GM13977 (cell line): ENCODE measurements at places on chromosomes 7 and 10.

GRCh38 chr7:139999516-139999915, 63.2 kb downstream of the PARP12 start:
- no peak for DNase-seq

DNA sequence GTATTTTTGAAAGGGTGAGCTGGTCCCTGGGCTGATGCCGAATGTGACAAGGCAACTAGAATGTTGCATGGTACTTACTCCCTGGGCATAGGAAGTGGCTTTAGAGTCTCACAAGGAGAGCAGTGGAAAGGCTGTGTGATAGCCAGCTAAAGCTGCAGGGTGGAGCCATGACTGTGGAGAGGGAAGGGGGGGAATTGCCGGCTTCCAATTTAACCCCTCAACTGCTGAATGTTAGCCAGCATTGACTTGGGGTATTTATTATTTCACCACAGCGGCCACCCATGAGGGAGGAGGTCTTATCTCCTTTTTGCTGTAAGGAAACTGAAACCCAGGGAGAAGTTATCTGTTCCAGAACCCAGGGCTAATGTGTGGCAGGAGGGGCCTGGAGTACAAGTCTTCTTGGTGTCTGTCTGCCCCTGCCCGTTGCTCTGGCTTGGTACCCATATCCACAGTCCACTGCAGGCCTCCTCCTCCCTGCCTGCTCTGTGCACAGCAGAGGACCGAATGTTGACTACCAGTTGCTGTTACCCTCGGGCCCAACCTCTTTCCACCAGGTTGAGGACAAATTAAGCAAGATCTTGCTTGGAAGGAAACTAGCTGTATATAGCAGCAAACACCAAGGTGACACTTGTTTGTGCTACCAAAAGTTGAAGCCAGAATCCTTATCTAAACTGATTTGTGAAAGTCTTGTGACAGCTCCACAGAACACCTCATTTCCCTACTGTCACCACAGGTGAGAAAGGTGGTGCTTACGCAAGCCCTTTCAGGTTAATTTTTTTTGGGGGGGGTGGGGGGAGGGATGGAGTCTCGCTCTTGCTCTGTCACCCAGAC, 37.6 kb downstream of the WBP1L start:
- DNase-seq: no peak

DNA sequence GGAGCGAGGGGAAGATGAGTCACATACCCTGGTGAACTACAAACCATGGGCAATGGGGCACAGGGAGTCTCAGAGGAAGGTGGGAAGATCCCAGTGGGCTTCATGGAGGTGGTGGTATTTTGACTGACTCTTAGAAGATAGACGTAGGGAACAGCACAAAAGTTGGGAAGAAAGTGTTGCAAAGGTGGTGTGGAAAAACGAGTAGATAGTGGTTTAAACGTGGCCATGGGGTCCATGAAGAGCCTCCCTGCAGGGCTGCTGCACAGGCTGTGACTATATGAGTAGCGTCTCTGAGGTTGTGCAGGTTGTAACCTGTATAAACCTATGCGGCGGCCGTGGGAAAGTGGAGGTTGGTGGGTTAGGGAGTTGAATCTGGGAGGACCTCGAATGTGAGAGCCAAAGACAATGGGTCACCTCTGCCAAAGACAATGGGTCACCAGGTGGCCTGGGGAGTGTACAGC, 13.8 kb downstream of the LZTS2 start:
- DNase-seq: no peak

GRCh38 chr10:43524434-43525247, 49.8 kb downstream of the ZNF239 start:
- no peak for DNase-seq

DNA sequence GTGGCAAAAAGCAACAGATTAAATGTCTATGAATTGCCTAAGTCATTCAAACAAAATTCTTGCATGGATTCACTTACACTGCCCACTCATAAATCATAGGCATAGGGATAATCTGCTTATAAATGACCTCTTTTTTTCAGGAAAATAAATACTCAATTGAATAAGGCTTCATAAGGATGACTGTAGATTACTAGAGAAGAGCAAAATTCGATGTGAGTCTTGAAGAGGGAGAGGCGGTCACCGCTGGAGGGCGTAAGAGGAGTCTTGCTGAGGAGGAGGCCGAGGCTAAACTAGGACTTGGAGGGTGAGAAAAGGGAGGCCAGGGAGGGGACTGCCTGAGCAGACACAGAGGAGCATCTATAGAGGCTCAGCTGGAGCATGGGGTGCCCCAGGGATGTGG, 135.4 kb upstream of the RSU1 start:
- no peak for DNase-seq

DNA sequence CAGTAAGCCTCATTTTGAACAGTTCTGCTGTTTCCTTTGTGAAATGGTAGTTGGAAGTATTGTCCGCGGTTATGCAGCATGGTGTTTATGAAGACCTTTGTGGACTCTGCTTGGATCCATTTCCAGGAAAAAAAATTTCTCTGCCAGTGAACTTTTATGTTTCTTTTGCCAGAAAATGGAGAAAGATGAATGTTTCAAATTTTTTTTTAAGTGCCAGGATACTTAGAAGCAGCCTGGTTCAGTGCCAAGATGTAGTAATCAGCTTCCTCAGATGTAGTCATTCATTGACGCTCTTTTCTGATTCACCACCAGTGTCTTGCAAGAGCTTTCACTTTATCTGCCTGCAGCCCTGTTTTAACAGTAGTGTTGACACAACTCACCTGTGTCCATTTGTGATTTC, 258.2 kb downstream of the SDK1 start:
- DNase-seq: no peak

- no peak for DNase-seq
Observed at GRCh38 chr10:34116220-34116641, 698.9 kb downstream of the PARD3 start.

DNA sequence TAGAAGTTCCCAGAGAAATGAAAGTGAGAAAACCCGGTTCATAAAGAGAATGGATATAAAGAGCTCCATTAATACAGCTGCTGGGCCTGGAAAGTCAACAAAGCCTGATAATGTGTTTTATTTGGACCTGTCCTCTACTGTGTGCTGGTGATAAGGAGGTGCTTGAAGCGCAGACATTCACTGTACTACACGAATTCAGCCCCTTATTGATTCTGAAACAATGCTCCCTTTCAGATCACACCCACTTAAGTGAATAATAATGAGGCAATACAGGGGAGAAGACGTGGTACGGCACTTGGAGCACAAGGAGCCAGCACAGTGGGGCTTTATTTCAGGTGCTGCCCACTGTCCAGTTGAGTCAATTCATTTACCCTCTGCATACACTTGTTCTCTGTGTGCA, 260.8 kb downstream of the FGFR2 start:
- no peak for DNase-seq

DNA sequence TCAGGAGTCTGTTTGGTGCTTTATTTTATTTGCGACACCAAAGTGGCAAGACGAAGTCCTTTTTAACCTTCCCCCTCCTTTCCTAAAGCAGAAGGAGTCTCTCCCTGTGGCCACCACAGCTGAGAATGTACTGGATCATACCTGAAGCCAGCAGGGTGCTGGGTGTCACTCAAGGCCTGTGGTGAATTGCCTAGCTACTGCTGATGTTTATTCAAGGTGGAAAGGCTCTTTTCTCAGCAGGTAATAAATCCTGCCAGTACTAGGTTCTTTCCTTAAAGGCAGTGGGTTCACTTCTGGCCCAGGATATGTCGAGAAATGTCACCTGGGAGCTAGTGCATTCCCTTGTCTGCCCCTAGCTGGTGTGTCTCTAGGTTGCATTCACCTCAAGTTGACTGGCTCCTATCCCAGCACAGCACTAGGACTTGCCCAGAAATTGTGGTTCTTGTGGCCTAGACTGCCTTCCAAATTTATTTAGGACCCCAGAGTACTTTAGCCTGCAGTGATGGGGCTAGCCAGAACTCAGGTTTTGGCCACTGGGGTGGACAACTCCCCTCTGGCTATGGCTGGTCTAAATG, 60.8 kb upstream of the FAM3C start:
- no peak for DNase-seq

DNA sequence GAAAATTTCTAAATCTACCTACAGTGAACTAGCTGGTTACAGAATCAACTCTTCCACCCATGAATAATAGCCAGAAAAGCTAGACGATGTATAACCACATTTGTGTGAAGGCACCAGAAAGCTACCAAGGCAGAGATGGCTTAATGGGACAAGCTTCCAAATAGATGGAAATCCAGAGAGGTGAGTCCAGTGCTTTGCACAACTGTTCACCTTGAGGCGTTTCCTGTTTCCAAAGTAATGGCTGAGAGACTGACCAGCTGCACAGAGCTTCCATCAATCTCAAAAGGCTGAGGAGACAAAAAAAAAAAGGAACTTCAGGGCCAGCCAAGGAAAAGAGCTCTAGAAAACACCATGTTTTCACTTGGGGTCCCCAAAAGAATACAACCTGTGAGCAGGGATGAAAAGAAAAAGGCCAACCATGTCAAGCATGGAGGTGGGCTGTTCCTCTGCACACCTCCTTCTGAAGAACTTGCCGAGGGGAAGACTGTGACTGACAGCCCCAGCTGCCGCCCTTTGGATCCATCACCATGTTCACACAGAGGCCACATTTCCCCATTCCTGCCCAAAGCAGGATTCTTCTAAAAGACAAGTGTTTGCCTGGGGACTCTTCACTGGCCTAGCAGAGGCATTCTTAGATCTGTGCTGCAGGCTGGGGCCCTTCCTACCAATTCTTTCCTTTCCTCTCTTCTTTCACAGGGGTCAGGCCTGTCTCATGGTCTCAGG, 72.9 kb downstream of the ARHGAP21 start:
- DNase-seq: no peak

DNA sequence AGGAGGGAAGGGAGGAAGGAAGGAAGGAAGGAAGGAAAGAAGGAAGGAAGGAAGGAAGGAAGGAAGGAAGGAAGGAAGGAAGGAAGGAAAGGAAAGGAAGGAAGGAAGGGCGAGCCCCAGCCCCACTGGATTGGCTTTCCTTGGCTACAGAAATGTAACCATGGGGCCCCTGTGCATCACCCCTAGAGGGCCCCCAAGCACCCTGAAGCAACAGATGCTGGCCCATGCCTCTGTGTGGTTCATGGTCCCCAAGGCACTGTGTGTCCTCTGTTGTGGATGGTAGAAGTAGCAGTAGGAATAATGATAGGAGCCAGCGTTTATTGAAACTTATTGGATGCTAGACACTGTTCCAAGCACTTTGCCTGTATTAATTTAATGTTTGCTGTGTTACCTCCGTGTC, 116.6 kb upstream of the MACROH2A2 start:
- peak; percentile 67 for DNase-seq

DNA sequence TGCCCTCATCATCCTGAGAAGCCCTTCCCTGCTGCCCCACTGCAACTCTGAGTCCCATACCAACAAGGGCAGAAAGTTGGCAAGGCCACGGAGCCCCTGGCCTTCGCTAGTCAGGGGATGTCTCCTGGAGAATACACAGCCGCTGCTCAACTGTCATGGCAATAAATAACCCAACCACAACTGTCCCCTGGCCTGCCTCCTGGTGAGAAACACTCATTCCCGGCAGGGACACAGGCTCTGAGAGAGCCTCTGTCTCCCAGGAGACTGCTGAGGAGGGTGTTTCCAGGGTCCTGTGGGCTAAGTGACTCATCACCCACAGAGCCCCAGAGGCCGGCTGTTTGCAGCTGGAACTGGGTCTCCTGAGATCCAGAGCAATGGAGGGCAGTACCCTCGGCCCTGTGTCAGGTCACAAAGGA, 354.1 kb downstream of the TNS3 start:
- DNase-seq: peak; percentile 44

- no peak for DNase-seq
Observed at GRCh38 chr7:13948019-13948801, 41.3 kb downstream of the ETV1 start.

GRCh38 chr7:40202851-40203250, 68.0 kb downstream of the SUGCT start:
- DNase-seq: no peak

DNA sequence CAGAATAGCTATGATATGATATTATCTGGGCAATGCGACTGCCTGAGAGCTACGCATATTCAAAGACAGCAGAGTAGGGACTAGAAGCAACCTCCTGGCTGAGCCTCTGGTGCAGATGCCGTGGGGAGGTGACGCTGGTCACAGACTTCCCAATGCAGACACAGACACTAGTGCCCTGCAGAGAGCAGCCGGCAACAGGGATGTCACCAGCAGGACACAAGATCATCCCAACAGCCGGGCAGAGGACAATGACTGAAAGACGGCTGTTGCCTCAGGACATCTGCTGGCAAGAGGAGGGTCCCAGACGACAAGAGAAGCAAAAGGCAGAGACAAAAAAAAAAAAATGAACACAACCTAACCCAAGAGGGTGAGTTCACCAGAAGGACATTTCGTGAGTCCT, 104.6 kb downstream of the CALN1 start:
- DNase-seq: no peak

- DNase-seq: no peak
Observed at GRCh38 chr7:130988443-130988842, 254.4 kb upstream of the KLF14 start.

- DNase-seq: peak; percentile 99
Observed at GRCh38 chr7:66204822-66205740, at the start of gene TPST1. Gene TPST1 (plus strand): TSS chr7:66205334. CDS start chr7:66240426, 35,092 bp downstream.

DNA sequence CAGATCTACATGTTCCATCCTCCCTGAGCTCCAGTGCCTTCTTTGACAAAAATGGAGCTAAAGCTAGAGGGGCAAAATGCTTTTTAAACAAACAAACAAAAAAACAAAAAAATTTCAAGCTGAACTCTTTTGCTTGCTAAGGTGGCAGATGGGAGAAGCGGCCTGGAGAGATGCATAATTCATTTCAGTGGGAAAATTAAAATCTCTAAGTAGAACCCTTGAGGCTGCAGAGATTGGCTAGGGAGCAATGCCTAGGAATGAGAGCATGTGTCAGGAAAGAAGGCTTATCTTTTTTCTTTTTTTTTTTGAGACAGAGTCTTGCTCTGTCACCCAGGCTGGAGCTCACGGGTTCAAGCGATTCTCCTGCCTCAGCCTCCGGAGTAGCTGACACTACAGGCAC, 46.4 kb upstream of the SAMD8 start:
- DNase-seq: no peak

- DNase-seq: no peak
Observed at GRCh38 chr7:151758622-151759540, 118.0 kb downstream of the PRKAG2 start.

DNA sequence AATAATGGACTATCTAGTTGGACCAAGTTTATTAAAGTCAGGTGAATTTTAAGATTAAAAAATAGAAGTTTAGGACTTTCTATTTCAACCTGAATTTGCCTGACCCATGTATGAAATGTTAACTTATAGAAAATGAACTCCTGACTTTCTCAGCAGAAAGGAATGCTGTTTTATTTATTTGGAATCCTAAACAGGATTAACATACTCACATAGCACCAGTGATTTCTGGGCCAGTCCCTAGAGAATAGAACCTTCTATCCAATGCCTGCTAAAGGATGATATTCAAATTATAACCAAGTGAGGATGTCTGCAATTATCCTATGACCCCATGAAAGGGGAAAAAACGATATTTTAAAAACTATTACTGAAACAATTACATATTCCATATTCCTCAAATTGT, 148.8 kb downstream of the CHRM2 start:
- no peak for DNase-seq

- DNase-seq: no peak
Observed at GRCh38 chr10:35204650-35205319, 78.1 kb downstream of the CREM start.

- DNase-seq: no peak
Observed at GRCh38 chr10:132539431-132539839, 1.8 kb downstream of the INPP5A start.

GRCh38 chr7:16402091-16402490, 19.2 kb downstream of the CRPPA start:
- DNase-seq: no peak
